ENCODE measurements at places on chromosomes 7 and 10.
A peak's percentile ranks its signal among the peaks of the same experiment; 100 is the strongest.

GRCh38 chr10:28796606-28797512, 119.5 kb downstream of the BAMBI start:
- H3K4me3 ChIP-seq = no peak overlapping the region
- peaks cover 3% of the 10 kb centered on the region for H3K27me3 ChIP-seq
- H3K27ac ChIP-seq = no peak overlapping the region
- peaks cover 27% of the 10 kb centered on the region for H3K4me1 ChIP-seq

DNA sequence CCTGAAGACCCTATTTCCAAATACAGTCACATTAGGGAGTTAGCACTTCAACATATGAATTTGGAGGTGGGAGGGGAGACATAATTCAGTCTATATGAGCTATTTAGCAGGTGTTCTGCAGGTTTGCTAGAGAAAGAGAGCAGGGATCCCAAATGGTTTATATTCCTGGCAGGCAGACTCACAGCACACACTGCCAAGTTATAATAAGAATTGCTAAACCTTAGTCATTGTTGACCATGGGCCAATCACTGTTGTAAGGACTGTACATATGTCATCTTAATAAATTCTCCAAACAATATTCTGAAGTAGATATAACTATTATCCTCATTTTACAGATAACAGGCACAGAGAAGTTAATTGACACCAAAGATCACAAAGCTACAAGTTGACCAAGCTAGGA, 1.5 kb upstream of the CCDC3 start:
- no peak for DNase-seq
- no peaks in the 10 kb centered on the region for H3K4me1 ChIP-seq
- H3K4me3 ChIP-seq = no peak overlapping the region
- no peak overlapping the region for H3K27ac ChIP-seq
- H3K27me3 ChIP-seq = peaks cover 28% of the 10 kb centered on the region

- no peak overlapping the region for H3K4me3 ChIP-seq
- DNase-seq = no peak
- H3K4me1 ChIP-seq = no peaks in the 10 kb centered on the region
Observed at GRCh38 chr10:54665095-54665494, 135.9 kb downstream of the PCDH15 start.

GRCh38 chr7:143455942-143456341, 12.7 kb downstream of the TAS2R60 start:
- H3K27ac ChIP-seq = no peak overlapping the region
- no peaks in the 10 kb centered on the region for H3K27me3 ChIP-seq
- DNase-seq = no peak
- no peak overlapping the region for H3K4me3 ChIP-seq
- H3K36me3 ChIP-seq = no peaks in the 10 kb centered on the region
- no peaks in the 10 kb centered on the region for H3K4me1 ChIP-seq

DNA sequence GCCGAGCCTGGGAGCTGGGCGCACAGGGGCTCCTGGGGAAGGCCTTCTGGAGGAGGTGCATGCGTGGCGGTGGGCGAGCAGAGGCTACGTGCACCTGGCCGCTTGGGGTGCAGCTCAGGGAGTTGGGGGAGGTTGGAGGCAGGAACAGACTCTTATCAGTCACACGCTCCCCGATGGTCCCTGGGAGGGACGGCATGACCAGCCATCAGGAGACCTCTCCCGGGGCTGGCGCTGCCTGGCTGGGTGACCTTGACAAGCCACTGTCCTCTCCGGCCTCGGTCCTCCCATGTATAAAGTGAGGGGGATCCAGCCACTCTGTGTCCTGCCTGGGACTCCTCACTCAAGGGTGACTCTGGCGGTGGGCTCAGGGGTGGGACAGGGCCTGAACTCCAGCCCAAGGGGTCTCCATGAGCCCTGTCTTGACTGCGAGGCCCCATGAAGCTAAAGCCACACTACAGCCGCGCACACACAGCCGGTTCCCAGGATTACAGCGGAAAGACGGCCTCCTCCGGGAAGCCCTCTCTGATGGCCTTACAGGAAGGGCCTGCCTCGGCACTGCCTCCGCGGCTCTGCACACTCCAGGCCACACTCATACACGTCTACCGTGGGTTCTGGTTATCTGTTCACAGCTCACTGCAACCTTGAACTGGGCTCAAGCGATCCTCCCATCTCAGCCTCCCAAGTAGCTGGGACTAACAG, 2.3 kb downstream of the TMEM184A start:
- H3K36me3 ChIP-seq = peaks cover 5% of the 10 kb centered on the region
- H3K27me3 ChIP-seq = no peaks in the 10 kb centered on the region
- H3K27ac ChIP-seq = peak overlapping the region; percentile 89
- H3K4me1 ChIP-seq = peaks cover 44% of the 10 kb centered on the region

GRCh38 chr10:513393-513792, 176.1 kb downstream of the DIP2C start:
- no peaks in the 10 kb centered on the region for H3K36me3 ChIP-seq
- peaks cover 33% of the 10 kb centered on the region for H3K4me1 ChIP-seq
- H3K27ac ChIP-seq = no peak overlapping the region
- H3K27me3 ChIP-seq = no peaks in the 10 kb centered on the region
- no peak for DNase-seq
- H3K4me3 ChIP-seq = no peak overlapping the region

DNA sequence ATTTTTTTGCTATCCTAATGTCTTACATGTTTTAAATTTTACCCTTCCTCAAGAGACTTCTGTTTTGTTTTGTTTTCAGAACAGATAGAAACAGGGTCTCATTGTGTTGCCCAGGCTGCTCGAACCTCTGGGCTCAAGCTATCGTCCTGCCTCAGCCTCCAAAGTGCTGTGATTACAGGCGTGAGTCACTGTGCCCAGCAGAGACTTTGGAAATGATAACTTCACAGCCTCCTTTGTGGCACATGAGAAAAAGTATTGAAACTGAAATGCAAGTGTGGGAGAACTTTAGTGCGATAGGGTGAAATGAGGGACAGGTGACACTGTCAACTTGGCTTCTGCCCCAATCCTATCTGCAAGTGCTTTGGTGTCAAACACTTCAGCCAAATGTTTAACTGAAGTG, 21.6 kb downstream of the IRF5 start:
- no peak for DNase-seq
- no peak overlapping the region for H3K4me3 ChIP-seq
- no peak overlapping the region for H3K27ac ChIP-seq
- no peaks in the 10 kb centered on the region for H3K27me3 ChIP-seq
- no peaks in the 10 kb centered on the region for H3K4me1 ChIP-seq

GRCh38 chr10:99964791-99965190, 45.0 kb downstream of the DNMBP start:
- H3K27ac ChIP-seq = no peak overlapping the region
- no peaks in the 10 kb centered on the region for H3K4me1 ChIP-seq
- DNase-seq = no peak
- H3K36me3 ChIP-seq = peaks cover 10% of the 10 kb centered on the region
- H3K4me3 ChIP-seq = no peak overlapping the region

GRCh38 chr7:121054925-121055324, 66.4 kb downstream of the CPED1 start:
- no peaks in the 10 kb centered on the region for H3K36me3 ChIP-seq
- H3K4me3 ChIP-seq = no peak overlapping the region
- no peak for DNase-seq
- no peaks in the 10 kb centered on the region for H3K4me1 ChIP-seq
- H3K27me3 ChIP-seq = no peaks in the 10 kb centered on the region

DNA sequence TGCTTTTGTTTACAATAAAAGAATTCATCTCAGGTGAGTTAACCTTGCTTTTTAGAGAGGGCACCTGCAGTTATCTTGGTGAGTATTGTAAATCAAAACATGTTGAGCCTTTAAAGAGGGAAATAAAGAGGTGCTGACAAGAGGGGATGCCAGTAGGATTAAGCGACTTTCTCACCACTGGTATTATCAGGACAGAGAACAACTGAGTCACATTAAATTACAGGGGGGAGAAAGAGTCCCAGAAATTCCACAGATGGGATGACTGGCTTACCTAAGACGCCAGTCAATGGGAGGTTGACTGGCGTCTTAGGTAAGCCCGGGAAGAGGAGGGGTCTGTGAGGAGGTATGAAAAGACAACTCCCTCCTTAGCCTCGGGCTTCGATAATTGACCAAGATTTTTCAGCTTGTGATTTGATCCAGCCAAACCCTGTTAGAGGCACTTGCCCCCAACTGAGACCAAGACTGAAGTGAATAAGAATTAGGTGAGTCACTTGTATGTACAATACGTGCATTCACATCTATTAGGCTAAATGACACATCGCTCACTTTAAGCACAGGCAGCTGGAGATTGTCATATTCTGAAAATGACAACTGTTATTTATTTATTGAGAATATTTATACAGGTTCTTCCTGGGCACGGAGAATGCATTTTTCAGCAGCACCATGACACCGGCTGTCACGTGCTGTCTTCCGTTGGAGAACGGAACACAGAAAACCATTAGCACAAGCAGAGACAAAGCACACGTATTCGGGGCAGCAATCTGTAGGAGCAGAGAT, 117.6 kb downstream of the SEM1 start:
- no peaks in the 10 kb centered on the region for H3K36me3 ChIP-seq
- DNase-seq = no peak
- no peak overlapping the region for H3K4me3 ChIP-seq
- H3K4me1 ChIP-seq = peaks cover 9% of the 10 kb centered on the region
- H3K27ac ChIP-seq = no peak overlapping the region

DNA sequence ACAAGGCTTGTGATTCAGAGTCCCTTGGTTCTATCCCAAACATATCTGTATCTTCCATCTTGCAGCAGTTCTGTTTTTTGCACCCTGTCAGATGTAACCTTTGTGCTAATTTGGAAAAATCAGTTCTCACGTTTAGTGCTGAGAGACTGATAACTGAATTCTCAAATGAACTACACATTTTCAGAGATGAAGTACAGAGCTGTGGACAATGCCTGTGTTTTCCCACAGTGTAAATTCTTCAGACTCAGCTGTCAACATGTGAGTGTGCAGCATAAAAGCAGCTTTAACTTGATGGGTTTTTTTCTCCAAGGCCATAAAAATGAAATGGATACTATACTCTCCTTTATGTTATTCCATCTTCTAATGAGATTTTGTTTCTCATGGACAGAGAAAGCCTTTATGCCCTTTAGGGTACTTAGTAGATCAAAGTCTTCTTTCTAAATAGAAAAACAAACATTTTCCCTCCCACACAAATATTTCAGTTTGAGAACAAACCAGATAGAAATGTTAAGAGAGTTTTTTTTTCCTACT, 150.9 kb downstream of the SEMA3A start:
- DNase-seq = peak; percentile 88
- H3K4me1 ChIP-seq = peaks cover 86% of the 10 kb centered on the region
- peak overlapping the region; percentile 80 for H3K27ac ChIP-seq
- no peaks in the 10 kb centered on the region for H3K27me3 ChIP-seq
- H3K4me3 ChIP-seq = no peak overlapping the region

DNA sequence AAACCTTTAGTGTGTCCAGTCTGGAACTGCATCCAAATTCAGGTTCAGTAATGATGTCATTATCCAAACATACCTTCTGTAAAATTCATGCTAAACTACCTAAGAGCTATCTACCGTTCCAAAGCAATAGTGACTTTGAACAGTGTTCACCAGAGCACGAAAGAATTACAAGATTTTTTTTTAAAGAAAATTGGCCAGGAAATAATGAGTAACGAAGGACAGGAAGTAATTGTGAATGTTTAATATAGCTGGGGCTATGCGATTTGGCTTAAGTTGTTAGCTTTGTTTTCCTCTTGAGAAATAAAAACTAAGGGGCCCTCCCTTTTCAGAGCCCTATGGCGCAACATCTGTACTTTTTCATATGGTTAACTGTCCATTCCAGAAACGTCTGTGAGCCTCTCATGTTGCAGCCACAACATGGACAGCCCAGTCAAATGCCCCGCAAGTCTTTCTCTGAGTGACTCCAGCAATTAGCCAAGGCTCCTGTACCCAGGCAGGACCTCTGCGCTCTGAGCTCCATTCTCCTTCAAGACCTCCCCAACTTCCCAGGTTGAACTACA, 694 bp upstream of the FAS start:
- H3K27ac ChIP-seq = peak overlapping the region; percentile 74
- no peaks in the 10 kb centered on the region for H3K27me3 ChIP-seq
- H3K4me1 ChIP-seq = peaks cover 48% of the 10 kb centered on the region
- no peaks in the 10 kb centered on the region for H3K36me3 ChIP-seq
- H3K4me3 ChIP-seq = peak overlapping the region; percentile 83

GRCh38 chr7:135375908-135376699, 133.8 kb downstream of the CNOT4 start:
- H3K36me3 ChIP-seq = no peaks in the 10 kb centered on the region
- no peak overlapping the region for H3K27ac ChIP-seq
- peaks cover 15% of the 10 kb centered on the region for H3K4me1 ChIP-seq
- H3K27me3 ChIP-seq = no peaks in the 10 kb centered on the region

DNA sequence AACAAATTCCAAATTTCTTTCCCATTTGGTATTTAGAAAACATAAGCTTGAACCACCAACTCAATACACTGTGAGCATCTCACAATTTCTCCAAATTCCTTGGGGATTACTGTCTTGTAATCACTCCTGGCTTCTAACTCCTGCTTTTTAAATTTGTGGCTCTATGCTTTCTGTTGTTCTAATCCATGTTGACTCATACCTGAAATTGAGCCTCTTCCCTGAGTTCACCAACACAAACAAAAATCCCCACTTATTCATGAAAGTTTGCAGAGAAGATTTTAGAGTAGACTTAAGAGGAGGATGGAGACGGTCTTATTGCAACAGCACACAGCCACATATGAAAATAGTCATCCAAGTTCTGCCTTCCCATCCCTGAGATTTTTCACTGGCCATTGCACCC, 252.5 kb downstream of the PTEN start:
- H3K36me3 ChIP-seq = no peaks in the 10 kb centered on the region
- H3K4me1 ChIP-seq = 0 out of 2 replicates have a peak, but pooled peaks cover 5% of the 10 kb centered on the region
- H3K27ac ChIP-seq = no peak overlapping the region
- no peak overlapping the region for H3K4me3 ChIP-seq
- peaks cover 2% of the 10 kb centered on the region for H3K27me3 ChIP-seq

- H3K36me3 ChIP-seq = no peaks in the 10 kb centered on the region
- no peak overlapping the region for H3K27ac ChIP-seq
- no peak for DNase-seq
- H3K4me3 ChIP-seq = no peak overlapping the region
- H3K4me1 ChIP-seq = peaks cover 33% of the 10 kb centered on the region
Observed at GRCh38 chr7:148457310-148457921, 133.2 kb upstream of the C7orf33 start.

GRCh38 chr7:67100956-67101361, 104.3 kb downstream of the TYW1 start:
- H3K4me1 ChIP-seq = no peaks in the 10 kb centered on the region
- DNase-seq = no peak
- no peaks in the 10 kb centered on the region for H3K27me3 ChIP-seq
- H3K27ac ChIP-seq = no peak overlapping the region

- H3K27me3 ChIP-seq = no peaks in the 10 kb centered on the region
- no peak overlapping the region for H3K4me3 ChIP-seq
- no peaks in the 10 kb centered on the region for H3K4me1 ChIP-seq
- DNase-seq = peak; percentile 4
- no peaks in the 10 kb centered on the region for H3K36me3 ChIP-seq
Observed at GRCh38 chr7:10708447-10708846, 265.2 kb upstream of the PHF14 start.

- H3K27me3 ChIP-seq = peaks cover 9% of the 10 kb centered on the region
- no peak overlapping the region for H3K4me3 ChIP-seq
- peak; percentile 16 for DNase-seq
- peaks cover 13% of the 10 kb centered on the region for H3K4me1 ChIP-seq
- H3K27ac ChIP-seq = no peak overlapping the region
- H3K36me3 ChIP-seq = no peaks in the 10 kb centered on the region
Observed at GRCh38 chr7:156218544-156219306, 406.5 kb upstream of the SHH start.
